ENCODE measurements at places on chromosomes 3 and 15. TPM values are rescaled to one million over a fixed set of nuclear protein-coding genes. Genes with fewer than 3 reads are reported as not detected.

GRCh38 chr15:31263751-31264558 lies 62.7 kb upstream of the KLF13 start:
- DNase-seq = peak; percentile 69

Gene CPLX3
- total RNA-seq = 0.23 TPM

Gene SV2B
- total RNA-seq = not detected

DNA sequence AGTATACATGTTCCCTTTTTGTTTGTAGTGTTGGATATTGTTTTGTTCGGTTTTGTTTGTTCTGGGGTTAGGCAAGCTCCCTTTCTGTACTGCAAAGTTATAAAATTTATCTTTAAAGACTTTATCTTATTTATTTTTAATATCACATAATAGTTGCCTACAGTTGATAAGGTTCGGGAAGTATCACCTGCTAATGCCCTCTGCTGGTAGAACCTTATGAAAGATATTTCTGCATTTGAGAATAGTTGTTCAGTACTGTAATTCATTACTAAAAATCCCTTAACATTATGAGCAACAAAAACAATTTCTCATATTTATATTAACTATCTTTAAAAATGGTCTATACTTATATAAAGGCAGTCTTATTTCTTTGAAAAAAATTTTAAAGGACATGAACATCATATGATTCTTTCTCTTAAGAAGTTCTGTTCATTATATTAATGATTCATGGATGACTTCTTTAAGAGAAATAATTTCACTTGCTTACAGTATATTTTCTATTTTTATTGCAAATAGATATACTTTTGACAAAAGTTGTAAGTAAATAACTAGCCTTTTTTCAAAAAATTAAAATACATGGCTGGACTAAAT lies 1126.8 kb downstream of the SI start:
- no peak for DNase-seq

- no peak for DNase-seq
These were observed 225.0 kb upstream of the PROK2 start for GRCh38 chr3:72009851-72010443.

Gene RPP25
- total RNA-seq = 13.3 TPM

DNA sequence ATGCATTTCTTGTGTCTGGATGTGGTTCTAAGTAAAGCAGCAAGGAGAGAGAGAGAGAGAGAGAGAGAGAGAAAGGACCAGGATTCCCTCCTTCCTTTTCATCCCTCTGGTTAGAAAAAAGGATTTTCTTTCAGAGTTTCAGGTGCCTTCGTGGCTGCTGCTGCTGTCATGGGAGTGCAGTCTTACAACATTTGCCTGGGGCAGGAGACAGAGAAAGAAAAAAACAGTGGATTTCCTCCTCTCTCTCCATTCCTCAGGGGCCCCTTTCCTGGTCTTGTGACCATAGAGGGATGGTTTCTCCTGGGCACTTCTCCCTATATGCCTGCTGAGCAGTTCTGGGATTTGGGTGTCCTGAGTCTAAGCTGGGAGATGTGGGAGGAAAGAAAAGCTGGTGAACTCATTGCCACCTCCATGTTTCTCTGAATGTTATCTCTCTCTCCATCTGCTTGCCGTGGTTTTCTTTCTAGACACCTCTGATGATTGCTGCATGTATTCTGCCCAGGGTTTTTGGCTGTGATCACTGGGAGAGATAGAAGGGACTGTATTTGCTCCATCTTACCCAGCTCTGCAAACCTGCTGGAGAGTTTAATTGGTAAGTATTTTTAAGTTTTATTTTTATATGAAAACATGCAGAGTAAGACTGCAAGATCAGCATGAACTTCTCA lies 142.4 kb upstream of the RGMA start:
- no peak for DNase-seq

Gene OXTR
- total RNA-seq = 1.2 TPM

- peak; percentile 44 for DNase-seq
These were observed 138.4 kb downstream of the PLCL2 start for GRCh38 chr3:17023006-17023664.

- DNase-seq = peak; percentile 85
These were observed 54.3 kb downstream of the OXNAD1 start for GRCh38 chr3:16319307-16319706.

- DNase-seq = no peak
These were observed 53.3 kb upstream of the LIPC start for GRCh38 chr15:58378241-58379085.

DNA sequence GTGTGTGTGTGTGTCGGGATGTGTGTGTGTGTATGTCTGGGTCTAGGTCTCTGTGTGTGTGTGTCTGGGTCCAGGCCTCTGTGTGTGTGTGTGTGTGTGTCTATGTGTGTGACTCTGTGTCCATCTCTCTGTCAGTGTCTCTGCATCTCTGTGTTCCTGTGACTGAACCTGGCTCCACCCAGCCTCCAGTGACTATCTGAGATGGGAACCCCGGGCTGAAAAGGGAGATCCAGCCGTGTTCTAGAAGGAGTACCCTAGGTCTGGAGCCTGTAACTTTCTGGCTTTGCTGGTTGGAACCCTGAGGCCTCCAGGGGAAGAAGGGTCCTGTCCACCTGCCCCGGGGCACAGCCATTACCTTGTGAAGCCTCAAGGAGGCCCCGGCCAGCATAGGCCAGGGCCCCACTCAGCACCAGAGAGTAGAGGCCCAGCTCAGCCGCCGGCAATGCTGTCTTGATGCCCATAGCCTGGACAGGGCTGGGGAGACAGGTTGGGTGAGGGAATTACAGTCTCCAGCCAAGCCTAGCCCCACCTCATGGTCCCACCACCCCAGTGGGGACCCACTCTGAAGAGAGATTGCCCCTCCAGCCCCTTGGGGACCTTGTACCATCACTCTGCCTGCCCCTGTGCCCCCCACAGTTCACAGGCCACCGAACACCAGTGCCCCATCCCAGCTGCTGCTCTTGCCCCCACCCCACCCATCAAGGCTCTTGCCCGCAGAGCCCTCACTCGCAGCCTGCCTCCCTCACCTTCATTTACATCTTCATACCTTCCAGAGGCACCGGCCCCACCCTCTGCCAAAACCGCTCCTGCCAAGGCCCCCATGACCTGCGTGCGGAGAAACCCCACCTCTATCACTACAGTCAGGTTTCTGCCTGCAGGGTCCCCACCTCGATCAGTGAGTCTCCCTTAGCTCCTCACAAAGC lies 2.0 kb downstream of the HHATL start:
- no peak for DNase-seq

Gene IMPG2
- total RNA-seq = 0.05 TPM

Gene TTLL13
- total RNA-seq = not detected

DNA sequence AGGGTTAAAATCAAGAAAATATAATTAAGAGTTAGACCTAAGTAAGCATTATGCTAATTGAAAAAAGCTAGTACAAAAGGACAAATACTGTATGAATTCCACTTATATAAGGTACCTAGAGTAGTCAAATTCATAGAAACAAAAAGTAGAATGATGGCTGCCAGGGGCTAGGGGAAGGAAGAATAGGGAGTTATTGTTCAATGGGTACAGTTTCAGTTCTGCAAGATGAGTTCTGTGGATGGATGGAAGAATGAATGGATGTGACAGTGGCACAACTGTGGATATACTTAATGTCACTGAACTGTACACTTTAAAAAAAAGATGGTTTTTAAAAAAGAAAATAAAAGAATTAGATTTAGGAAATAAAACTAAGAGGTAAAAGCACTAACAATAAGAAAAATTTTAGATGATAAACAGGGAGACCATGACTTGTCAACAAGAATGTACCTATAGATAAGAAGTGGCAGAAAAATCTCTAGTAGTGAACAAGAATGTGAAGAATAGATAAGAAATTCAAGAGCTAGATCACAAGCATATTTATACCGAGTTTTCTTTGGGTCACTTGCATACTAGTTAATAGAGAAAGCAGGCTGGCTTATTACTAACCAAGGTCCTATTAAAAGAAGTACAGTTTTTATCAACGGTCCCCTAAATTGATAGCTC lies 5.5 kb downstream of the IFT80 start:
- no peak for DNase-seq

DNA sequence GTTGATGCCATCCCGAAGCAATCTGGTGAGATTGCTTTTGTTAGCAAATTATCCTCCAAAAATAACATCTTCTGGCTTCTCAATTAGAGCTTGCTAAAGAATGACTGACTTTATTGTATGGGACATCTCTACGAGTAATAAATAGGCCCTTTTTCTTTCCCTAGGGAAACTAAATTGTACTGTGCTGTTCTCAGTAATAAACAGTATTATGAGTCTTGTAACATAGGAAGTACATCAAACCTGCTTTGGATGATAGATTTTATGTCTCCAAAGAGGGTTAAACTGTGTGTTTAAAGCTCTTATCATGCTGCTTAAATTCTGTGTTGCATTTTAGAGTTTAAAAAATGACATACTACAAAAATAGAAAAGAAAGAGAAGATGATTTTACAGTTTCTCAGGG lies 153.4 kb upstream of the THRB start:
- no peak for DNase-seq

GRCh38 chr15:44882499-44882968 lies 74.0 kb upstream of the TERB2 start:
- DNase-seq = no peak

DNA sequence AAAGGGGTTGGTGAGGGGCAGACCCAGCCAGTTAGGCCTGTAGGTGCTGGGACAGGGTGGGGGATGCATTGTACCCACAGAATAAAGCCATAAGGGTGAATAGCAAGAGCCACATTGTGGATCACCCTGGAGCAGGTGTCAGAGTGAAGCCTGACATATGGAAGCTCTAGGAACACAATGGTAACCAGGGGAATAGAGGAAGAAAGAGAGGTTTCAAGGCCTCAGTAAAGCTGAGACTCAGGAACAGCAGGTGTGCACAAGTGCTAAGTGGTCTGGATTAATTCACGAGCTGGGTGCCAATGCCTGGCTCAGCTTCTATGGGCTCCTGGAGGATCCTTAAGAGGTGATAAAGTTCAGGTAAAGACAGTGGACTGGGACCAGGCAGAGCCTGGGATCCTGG lies 323.7 kb upstream of the CTNNB1 start:
- DNase-seq = no peak

DNA sequence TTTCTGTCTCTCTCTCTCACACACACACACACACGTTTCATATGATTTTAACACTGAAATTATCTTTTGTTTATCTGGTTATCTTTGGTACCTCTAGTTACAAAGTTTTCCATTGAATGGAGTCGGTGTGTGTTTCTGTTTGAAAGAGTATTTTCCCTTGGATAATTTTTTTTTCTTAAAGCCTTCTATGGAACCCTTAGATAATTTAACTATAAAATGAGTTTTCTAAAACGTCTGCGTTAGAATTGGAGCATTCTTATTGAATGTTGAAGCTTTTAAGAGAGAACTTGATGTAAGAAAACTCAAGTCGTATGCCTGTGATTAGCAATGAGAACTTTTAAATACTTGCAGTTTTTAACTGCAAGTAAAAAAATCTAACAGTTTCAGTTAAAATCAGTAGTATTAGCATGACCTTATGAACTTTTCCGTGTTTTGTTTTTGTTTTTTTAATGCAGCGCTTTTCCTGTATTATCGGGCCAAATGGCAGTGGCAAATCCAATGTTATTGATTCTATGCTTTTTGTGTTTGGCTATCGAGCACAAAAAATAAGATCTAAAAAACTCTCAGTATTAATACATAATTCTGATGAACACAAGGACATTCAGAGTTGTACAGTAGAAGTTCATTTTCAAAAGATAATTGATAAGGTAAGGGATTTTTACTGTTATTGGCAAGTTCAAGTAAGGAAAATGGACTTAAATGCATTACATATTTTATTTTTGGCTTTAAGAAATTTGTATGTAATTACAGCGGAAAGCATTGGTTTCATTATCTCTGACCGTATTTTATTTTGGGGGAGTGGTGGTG lies 3.0 kb downstream of the SMC4 start:
- no peak for DNase-seq

DNA sequence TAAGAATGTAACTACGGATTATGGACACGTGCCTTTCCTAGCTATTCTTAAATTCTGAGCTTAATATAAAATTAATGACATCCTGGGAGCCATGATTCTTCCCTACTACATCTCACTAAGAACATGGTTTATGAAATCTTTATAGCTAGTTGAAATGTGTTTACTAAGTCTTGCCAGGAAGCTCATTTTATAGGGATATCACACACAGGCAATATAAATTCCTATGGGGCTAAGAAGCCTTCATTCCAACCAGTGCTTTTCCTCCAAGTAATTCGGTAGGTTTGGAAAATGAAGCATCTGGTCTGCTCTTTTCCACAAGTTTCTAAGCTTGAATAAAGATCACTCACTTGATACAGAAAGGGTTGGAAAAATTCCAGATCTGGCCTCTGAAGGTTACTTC lies 802.6 kb downstream of the FHIT start:
- DNase-seq = no peak

GRCh38 chr3:175383371-175383770 lies 524.2 kb downstream of the NAALADL2 start:
- no peak for DNase-seq

DNA sequence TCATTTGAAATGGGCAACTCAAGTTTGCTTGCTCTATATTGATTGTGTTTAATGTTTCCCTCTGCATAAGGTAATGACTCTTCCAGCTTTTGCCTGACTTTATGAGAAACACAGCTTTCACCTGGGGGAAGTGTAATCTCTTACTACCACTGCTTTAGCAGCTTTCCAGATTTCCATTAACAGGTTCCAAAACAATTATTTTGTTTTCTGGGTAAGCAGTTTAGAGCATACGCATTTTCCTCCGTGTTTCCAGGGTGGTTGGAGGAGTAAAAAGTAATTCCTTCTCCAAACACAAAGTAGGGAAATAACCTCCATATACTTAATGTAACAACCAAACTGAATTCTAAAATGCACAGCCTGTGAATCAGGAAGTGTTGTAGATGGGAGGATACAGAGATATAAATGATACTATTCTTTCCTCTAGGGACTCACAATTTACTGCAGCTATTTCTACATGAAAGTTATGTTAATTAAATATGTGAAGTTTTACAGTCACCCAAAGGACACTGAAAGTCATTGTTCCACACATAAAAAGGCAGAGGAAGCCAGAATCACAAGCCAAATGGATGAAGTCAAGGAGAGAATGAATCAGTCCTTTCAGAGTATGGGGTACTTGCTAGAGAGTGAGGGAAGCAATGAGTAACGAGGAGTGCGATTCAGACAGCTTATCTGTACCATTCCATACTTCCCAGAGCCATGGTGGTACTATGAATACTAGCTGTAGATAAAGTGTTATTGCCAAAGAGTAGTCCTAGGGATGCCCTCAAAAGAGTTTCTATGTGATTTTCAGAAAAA lies 16.6 kb downstream of the ST3GAL6 start:
- DNase-seq = no peak

Gene MST1
- 5.7 TPM for total RNA-seq

Gene GPR156
- 0.10 TPM for total RNA-seq

DNA sequence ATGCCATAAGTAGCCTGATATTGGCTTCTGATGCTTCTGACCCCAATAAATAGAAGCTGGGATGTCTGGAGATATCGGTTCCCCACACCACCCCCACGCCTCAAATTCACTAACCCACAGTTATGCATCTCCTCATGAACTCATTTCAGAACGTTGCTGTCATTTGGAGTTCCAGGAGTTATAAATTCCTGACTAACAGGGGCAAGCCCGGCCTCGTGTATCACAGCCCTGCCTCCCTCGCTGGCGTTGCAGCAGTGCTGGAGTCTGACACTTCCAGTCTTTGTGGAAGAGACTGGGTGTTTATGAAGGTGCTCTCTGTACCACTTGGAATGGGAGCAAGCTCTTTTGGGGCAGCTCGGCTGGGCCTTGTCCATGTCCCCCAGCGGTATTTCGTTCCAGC lies 101.0 kb downstream of the ANP32A start:
- no peak for DNase-seq

Gene CPEB1
- total RNA-seq = 1.2 TPM

All from activated T-cell treated with anti-CD3 and anti-CD28 coated beads, Interleukin-2, amount 50 U/mL, for 4 hours (primary cell).